ENCODE measurements at places on chromosomes 1 and 21. TPM values are rescaled to one million over a fixed set of nuclear protein-coding genes. Genes with fewer than 3 reads are reported as not detected.

Gene S100A7A
- total RNA-seq, result not detected

Gene AMY1A
- not detected for total RNA-seq

Gene NBPF6
- total RNA-seq, result not detected

Gene JTB
- 144 TPM for total RNA-seq

Gene CCDC185
- total RNA-seq, result not detected

Gene SELL
- 0.20 TPM for total RNA-seq

Gene ADORA3
- not detected for total RNA-seq

Gene CATSPERE
- total RNA-seq, result 0.17 TPM

Gene OR2G6
- total RNA-seq, result not detected

Gene COL24A1
- not detected for total RNA-seq

Gene IPO13
- total RNA-seq, result 15.9 TPM

Gene DTL
- total RNA-seq, result 18.8 TPM

Gene GBP3
- 2.4 TPM for total RNA-seq

Gene TNFSF4
- 0.08 TPM for total RNA-seq

Gene PUM1
- 30.1 TPM for total RNA-seq

Gene SPRR2F
- total RNA-seq, result not detected

Gene DNM3
- total RNA-seq, result 0.40 TPM

Gene RHBG
- total RNA-seq, result not detected

Gene PAQR7
- 6.8 TPM for total RNA-seq

Gene OR6N1
- not detected for total RNA-seq

Gene INAVA
- total RNA-seq, result 39.8 TPM

Gene TAF1A
- 8.8 TPM for total RNA-seq

Gene SLC45A1
- total RNA-seq, result 7.2 TPM

Gene BCL10
- total RNA-seq, result 13.3 TPM

Gene SLFNL1
- not detected for total RNA-seq

Gene HES4
- total RNA-seq, result 50.2 TPM

Gene THRAP3
- 62.3 TPM for total RNA-seq

Gene HORMAD1
- 9.5 TPM for total RNA-seq

Gene EEIG2
- 6.8 TPM for total RNA-seq

Gene PPFIA4
- total RNA-seq, result 0.43 TPM

Gene RAB4A
- 56.0 TPM for total RNA-seq

Gene FAM72C
- 5.5 TPM for total RNA-seq

Gene SEMA6C
- total RNA-seq, result 2.2 TPM

Gene ADGRL2
- total RNA-seq, result 11.0 TPM

Gene PGLYRP4
- total RNA-seq, result not detected

Gene EPHA10
- total RNA-seq, result 1.3 TPM

Gene LMO4
- total RNA-seq, result 19.3 TPM

Gene LRRC39
- total RNA-seq, result 0.06 TPM

Gene S100A12
- not detected for total RNA-seq

Gene NPPB
- total RNA-seq, result not detected

Gene MSH4
- not detected for total RNA-seq

Gene SEC22B
- total RNA-seq, result 9.5 TPM

Gene EFNA1
- total RNA-seq, result 26.0 TPM

Gene HHIPL2
- 9.2 TPM for total RNA-seq

Gene RASSF5
- total RNA-seq, result 0.98 TPM

Gene TMEM69
- total RNA-seq, result 19.5 TPM

Gene OR2L13
- total RNA-seq, result not detected

Gene TMED5
- total RNA-seq, result 32.7 TPM

Gene RPTN
- not detected for total RNA-seq

Gene ZFP69
- not detected for total RNA-seq

Gene PCSK9
- total RNA-seq, result 3.1 TPM
